ENCODE measurements at places on chromosomes 12 and 14.
A peak's percentile ranks its signal among the peaks of the same experiment; 100 is the strongest.

DNA sequence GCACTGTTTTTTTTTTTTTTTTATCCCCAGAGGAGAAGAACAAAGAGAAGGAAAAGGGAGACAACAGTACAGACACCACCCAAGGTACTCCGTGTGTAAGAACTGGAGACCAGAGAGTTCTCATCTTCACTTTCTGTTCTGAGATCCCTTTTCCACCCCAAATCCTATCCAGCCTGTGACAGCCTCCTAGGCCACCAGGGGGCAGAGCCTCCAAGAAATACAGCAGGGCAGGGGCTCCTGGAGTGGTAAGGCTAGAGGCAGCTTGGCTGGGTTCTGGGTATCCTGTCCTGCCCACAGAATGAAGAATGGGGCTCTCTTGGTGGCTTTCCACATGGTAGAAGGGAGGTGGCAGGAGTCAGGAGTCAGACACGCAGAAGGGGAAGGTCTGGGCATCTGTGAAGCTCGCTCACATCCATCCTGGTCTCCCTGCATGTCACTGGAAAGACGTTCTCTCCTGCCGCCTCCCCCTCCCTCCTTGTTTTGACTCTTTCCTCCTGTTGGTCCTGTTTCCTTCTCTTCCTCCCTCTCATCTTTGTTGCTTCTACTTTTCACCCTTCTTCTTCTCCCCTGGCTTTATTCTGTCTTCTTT is 12.0 kb downstream of the CLSTN3 start:
- DNase-seq, result no peak

GRCh38 chr14:24695265-24696241 is 61.6 kb upstream of the GZMB start:
- DNase-seq, result no peak

DNA sequence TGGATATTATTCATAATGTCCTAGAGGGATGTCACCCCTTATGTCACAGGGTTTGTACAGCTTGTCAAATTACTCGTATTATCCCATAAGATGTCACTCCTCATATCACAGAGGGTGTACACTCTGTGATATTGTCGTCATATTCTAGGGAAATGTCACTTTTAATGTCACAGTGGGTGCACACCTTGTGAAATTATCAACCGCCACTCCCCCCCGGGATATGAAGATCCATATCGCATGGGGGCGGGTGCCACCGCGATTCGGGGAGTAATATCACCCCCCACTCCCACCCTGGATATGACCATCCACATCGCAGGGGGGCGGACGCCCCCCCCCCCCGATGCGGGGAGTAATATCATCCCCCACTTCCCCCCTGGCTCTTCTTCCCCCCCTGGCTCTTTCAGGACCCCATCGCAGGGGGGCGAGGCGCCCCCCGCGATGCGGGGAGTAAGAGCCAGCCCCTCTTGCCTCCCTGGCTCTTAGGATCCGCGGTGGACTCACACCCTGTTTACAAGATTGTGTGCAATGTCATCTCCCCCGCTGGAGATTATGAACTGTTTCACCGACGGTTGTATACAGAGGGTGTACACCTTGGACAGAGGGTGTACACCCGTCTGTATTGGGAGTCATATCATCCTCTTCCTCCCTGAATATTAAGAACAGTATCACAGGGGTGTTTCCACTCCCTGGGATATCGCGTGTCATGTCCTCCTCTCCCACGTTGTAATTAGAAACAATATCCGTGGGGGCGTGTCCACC is 92.8 kb downstream of the FRMD6 start:
- no peak for DNase-seq

GRCh38 chr12:8644345-8645248 is 18.0 kb downstream of the MFAP5 start:
- no peak for DNase-seq

- no peak for DNase-seq
Observed at GRCh38 chr12:123094349-123095077, 56.4 kb downstream of the PITPNM2 start.

GRCh38 chr12:52818388-52818787 is 4.5 kb upstream of the KRT4 start:
- DNase-seq, result no peak

GRCh38 chr12:16674885-16675284 is 68.9 kb upstream of the LMO3 start:
- no peak for DNase-seq

GRCh38 chr12:94560431-94561221 is 89.7 kb downstream of the TMCC3 start:
- peak; percentile 36 for DNase-seq

- DNase-seq, result no peak
Observed at GRCh38 chr14:91338379-91338778, 79.2 kb downstream of the CCDC88C start.

- DNase-seq, result no peak
Observed at GRCh38 chr12:65838330-65838976, 14.2 kb downstream of the HMGA2 start.

- DNase-seq, result no peak
Observed at GRCh38 chr12:29281371-29282005, 99.5 kb downstream of the ERGIC2 start.

DNA sequence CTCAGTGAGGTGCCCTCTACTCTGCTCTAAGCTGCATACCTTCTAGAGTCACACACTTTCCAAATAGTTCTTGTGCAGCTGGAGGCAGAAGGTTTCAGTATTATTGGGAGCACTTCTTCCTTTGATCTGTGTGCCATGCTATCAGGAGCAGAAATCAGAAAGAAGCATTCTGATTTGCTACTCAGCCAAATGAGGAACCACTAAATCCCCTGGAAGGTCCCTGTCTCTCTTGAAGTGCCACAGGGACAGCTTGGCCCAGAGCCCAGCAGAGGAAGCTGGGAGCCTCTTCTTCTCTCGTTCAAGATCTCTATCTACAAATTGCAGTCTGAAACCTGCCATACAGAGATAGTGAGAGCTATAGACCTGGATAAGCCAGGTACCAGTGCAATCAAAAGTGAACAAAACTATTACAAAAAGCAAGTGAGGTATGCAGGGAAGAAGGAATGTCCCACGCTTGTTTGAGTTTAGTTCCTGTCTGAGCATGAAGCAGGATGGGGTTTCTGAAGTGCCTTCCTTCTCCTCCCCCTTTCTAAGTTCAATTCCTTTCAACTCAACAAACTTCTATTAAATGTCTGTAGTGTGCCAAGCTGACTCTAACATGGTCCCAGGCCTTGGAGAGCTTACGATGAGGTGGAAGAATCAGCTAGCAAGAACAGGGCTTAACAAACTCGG is 100.9 kb upstream of the PARP11 start:
- no peak for DNase-seq

- DNase-seq, result no peak
Observed at GRCh38 chr12:100733817-100734593, 60.6 kb upstream of the ANO4 start.

GRCh38 chr14:46140445-46140844 is 511.1 kb downstream of the RPL10L start:
- DNase-seq, result no peak

DNA sequence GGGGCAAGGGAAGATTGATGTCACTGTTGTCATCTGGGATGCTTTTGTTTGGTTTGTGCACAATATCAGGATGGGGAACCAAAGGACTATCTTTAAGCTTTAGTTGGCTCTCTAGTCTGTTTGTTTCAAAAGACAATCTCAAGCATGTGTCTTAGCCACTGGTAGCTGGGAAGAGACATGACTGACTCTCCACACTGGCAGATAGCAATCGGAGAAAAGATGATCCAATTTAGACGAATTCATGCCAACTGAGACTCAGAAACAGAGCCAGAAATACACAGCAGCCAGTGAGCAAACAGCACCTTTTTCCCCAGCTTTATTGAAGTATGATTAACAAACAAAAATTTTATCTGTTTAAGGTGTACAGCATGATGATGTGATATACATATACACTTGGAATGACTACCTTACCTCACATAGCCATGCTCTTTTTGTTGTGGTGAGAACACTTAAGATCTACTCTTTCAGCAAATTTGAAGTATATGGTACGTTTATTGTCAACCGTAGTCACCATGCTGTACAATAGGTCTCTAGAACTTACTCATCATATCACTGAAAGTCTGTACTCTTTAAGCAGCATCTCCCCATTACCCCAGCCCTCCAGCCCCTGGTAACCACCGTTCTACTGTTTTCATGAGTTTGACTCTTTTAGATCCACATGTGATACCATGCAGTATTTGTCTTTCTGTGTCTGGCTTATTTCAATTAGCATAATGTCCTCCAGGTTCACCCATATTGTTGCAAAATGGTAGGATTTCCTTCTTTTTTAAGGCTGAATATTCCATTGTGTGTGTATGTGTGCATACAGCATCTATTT is 50.6 kb downstream of the DUSP16 start:
- DNase-seq, result no peak

DNA sequence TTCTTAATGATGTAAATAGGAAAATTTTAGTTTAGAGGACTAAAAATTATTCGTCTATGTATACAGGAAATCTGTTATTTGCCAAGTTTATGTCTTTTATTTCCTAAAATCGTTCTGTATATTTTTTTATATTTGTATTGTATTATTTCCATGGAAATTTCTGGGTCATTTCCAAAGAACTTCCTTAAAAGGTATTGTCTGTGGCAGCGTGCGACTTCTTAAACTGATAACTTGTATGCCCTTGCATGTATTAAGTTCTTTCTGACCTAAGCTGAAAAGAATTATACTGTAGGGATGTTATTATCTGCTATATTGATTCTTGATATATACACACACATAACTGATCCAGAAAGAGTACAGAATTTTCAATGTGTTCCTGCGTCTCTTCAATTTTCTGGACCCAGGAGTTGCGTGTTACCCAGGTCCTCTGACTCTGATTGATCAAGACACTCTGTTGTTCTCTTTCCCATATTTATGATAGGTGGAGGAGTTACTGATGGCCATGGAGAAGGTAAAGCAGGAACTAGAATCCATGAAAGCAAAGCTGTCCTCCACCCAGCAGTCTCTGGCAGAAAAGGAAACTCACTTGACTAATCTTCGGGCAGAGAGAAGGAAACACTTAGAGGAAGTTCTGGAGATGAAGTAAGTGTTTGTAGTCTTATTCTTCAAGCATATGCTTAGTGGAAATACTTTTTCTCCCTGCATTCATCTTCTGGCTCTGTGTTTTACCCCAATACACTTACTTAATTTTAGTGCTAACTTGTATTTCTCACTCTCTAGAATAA is 298.5 kb downstream of the ERC1 start:
- no peak for DNase-seq

DNA sequence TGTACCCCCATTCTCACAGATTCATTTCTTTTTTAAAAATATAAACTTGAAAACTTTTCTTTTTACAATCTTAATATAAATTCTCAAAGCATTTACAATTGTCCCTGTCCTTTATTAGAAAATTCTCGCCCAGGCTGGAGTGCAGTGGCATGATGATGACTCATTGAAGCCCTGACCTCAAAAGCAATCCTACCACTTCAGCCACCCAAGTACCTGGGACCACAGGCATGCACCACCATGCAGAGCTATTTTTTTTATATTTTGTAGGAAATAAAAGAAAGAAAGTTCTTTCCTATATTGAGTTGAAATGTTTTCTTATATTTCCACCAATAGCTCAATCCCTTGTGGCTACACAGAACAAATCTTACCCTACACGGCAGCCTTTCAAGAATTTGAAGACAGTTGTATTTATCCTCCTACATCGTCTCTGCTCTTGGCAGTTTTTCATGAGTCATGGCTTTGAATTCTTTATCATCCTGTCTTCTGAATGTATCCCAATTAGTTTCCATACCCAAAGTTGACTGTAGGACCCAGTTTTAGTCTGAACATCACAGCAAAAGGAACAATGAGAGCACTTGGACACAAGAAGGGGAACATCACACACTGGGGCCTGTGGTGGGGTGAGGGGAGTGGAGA is 52.4 kb downstream of the SYT1 start:
- DNase-seq, result peak; percentile 44

All from left lung (tissue), 14 donors.